Fibroblast of lung (primary cell): ENCODE measurements at places on chromosomes 1 and 21.

- DNase-seq: no peak
Measured at GRCh38 chr1:205962821-205963221, 19.6 kb upstream of the SLC26A9 start.

DNA sequence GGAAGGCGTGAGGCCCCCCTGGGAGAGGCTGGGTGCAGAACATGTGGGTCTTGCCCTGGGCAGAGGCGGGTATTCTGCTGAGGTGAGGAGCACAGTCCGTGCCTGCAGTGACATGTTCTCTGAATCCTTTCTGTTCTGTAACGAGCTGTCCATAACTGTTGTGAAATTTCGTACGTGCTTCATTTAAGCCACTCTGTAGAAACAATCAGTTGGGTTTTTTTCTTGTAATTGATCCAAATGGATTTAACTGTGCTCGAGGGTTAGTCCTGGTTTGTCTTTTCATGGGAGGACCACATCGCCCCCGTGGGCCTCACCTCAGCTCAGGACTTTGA, 45.4 kb upstream of the DIP2A start:
- DNase-seq: no peak

DNA sequence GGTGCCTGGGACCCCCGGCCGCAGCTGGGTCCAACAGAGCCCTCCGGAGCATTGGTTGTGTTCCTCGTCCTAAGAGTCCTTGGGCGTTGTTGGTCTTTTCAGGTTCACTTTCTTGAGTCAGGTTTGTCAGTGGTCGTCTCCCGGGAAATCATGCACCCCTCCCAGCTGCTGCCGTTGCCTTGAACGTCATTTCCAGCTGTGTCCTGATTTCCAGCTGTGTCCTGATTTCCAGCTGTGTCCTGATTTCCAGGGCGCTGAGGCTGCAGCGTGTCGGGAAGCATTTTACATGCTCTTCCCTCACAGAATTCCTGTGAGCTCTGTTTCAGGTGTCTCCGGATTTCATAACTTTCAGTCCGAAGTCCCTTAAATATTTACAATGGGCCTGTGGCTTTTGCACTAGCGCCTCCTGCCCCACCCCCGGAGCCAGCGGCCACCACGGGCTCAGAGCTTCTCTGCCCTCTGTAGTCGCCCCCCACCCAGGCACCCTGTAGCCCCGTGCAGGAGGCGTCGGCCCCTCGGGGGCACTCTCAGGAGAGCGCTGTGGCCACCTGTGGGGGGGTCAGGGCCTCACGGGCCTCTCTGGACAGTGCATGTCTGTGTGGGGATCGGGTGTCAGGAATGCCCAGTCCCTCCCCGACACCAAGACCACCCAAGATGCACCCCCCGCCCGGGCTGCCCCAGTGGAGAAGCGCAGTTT, 66.7 kb downstream of the COL18A1 start:
- DNase-seq: no peak

DNA sequence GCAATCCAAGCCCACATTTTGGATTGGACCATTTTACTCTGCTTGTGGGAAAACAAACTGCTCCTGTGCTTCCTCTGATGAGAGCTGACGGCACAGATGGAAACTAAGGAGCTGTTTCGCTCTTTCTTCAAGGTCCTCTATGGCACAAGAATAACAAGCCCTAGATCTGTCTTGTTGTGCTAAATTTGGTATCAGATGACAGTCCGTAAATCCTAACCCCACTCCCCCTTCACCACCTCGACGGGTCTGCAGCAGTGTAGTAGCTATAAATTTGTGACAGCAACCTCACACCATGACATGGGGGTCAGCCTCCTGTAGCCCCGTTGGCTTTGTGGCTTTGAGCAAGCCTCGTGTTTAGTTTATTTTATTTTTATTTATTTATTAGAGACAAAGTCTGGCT, 85.9 kb downstream of the ADSS2 start:
- no peak for DNase-seq

GRCh38 chr1:221878134-221878533, 136.2 kb upstream of the DUSP10 start:
- no peak for DNase-seq

DNA sequence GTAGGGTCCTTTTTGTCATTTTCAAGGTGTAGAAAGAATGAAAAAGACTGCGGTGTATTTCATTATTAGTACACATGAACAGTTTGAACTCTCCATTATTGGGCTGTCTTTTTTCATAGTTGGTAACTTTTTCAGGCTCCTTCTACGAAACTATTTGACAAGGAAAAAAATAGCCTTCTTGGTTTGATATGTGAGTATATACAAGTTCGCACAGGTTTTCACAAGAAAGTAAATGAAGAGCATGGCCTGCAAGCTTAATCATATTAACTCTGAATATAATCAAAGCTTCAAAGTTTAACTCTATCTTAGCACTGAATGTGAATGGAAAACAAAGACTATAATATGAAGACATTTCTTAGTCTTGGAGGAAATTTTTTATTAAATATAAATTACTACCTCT, 290.0 kb upstream of the ADGRL2 start:
- DNase-seq: no peak

DNA sequence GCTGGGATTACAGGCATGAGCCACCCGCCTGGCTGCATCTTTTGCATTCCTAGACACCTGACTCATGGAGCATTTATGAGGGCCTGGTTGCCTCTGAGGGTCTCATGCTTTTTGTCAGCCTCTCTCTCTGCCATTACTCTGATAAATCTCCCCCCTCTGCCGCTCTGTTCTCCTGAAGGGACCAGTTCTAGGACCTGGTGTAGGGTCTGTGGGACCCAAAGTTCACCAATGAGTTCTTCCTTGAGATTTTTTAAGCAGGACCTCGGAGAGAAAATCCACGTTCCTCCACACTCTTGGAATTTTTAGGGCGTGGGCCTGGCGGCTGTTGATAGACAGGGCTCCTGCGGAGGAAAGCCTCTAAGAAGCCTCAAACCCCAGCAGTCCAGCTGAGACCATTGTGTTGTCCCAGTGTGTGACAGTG, 91.9 kb upstream of the ERRFI1 start:
- DNase-seq: no peak

DNA sequence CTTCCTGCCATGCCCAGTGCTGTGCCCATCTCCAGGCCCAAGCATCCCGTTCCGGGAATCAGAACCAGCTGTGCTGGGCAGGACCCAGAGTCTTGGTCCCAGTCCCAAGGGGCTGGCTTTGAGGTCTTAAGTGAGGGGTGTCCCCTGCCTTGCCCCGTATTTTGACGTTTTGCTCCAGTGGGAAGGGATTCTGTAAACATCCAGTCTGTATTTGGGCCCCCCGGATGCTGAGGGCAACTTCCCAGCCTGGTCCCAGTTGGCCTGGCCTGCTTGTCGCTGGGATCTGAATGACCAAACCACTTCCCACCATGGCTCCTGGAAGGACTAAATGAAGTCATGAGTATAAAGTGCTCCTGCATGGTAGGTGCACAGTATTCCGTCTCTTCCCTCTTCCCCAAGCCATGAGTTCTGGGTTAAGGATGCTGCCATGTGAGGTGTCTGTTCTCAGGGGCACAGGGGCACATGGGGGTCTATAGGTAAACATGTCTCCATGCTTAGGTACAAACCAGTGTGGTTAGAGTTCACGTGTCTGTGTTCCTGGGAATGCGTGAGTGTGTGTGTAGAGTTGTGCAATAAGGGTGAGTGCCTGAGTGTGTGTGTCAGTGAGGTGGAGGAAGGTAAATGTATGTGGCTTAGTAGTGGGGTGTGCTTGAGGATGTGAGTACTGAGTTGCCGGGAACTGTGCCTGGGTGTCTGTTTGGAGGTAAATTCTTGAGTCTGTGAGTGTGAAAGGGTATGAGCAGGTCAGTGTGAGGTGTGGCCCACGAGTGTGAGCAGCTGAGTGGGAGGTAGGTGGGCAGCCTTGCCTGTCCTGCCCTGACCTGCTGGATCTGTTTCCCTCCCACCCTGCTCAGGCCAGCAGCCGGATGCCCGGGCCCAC, 1.5 kb downstream of the B4GALT2 start:
- DNase-seq: no peak

GRCh38 chr1:172699111-172699510, 40.2 kb downstream of the FASLG start:
- DNase-seq: no peak

DNA sequence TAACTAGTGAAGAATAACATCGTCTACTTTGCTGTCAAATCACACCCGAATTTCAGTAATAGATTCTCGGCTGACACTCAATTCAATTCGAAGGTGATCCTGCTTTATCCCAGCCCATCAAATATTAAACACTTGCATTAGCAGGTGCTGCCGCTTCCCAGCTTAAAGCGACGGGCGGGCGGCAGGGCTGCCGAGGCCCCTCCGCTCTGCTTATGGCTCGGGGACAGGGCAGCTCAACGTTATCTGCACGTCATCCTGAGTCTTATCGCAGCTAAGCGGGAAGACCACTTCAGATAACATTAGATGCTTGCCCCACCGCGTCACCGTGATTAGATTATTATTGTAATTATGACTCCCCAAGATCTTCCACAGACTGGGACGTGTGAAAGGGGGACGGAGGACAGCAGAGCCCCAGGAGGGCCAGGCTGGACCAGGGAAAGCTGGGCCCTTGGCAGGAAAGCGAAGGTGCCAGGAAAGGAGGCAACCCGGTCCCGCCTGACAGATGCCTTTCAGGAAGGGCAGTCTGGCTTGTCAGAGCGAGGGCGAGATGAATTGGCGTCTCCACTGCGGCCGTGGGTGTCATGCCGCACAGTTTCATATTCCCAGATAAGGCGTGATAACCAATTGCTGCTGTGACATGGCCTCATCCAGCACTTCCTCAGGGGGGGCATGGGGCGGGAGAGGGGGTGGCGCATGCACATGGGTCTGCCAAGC, 37.0 kb downstream of the DMAP1 start:
- no peak for DNase-seq

DNA sequence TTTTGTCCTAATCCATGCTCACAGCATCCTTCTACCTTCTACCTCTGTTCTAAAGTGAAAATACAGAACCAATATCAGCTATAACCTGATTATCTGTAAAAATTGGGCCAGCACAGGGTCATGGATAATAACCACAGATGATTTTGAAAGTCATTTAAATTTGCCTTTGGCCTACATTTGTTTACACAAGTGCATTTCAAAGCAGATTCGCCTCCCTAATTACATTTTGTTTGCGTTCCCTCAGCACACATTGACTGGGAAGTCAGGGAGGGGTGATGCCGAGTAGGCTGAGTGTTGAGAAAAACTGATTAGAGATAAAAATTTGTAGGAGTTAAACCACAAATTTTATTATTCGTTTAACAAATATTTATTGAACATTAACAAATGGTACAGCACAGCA, 19.2 kb upstream of the RGS8 start:
- no peak for DNase-seq

DNA sequence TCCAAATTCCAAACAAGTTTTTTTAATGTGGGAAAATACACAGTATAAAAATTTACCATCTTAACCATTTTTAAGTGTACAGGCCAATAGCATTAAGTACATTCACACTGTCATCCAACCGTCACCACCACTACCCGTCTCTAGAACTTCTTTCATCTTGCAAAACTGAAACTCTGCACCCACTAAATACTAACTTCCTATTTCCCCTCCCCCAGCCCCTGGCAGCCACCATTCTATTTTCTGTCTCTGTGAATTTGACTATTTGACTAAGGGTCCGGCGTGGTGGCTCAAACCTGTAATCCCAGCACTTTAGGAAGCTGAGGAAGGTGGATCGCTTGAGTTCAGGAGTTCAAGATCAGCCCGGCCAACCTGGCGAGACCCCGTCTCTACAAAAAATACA, 36.1 kb downstream of the CLSTN1 start:
- DNase-seq: no peak

DNA sequence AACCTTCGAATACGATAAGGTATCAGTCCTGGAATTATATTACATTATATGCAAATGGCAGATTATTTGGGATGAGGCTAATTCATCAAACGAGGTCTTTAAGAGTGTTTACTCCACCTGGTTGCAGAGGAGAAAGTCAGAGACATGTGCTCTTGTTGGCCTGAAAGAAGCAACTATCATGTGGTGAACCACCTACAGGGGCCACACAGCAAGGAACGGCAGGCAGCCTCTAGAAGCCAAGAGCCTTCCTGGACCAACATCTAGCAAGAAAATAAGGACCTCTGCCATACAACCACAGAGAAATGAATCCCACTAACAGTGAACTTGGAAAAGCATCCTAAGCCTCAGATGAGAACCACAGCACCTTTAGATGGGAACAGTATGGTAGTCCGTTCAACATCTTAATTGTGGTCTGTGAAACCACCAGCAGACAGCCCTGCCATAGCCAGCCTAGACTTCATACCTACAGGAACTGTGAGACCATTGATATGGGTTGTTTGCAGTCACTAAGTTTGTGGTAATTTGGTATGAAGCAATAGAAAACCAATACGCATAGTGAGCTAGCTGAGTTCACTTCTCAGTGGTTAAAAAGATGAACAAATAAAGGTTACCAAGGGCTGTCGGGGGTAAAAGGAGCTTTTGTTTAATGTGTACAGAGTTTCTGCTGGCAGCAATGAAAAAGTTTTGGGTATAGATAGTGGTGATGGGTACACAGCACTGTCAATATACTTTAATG, 345.7 kb upstream of the RUNX1 start:
- DNase-seq: no peak

DNA sequence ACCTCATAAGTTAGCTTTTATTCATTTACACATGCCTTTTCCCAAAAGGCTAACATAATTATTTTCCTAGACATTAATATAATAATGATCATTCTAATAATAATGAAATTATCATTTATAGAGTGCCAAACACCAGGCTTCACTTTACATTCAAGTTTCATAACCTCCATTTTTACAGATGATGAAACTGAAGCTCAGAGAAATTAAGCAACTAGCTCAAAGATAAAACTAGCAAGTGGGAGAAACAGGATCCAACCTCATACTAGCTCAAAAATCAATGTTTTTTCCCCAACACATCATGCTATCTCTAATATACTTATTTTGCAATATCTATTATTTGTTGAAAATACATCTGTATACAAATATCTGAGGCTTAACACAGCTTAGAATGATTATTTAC, 14.0 kb downstream of the LPGAT1 start:
- no peak for DNase-seq

- DNase-seq: no peak
Measured at GRCh38 chr1:18807334-18808063, 52.0 kb downstream of the TAS1R2 start.

DNA sequence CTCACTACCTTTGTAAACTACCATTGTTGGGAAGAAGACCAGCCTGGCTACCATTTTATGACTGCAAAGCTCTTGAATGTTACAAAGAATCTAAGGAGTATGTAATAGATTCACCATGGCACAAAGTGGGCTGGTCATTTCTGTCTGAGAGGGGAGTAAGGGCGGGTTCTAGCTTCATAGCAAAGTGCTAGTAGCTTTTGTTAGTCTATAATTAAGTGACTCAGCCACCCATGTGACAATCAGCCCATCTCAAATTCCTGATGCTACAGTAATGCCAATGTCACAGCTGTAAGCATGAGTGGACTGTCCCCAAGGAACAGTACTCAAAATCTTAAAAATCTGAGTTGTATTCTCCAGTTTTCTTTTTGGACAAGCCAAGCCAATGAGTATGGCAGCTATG, 15.4 kb upstream of the OTUD3 start:
- no peak for DNase-seq

DNA sequence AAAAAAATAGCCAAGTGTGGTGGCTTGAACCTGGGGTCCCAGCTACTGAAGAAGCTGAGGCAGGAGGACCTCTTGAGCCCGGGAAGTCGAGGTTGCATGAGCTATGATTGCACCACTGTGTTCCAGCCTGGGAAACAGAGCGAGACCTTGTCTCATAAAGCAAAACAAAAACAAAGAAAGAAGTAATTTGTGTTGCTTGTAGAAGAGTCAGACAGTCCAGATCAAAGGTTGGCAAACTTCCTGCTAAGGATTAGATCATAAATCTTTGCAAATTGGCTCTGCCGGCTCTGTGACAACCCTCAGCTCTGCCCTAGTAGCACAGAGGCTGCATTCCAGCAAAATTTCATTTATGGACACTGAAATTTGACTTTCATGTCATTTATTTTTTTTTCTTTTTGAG, 19.0 kb upstream of the MFN2 start:
- no peak for DNase-seq

GRCh38 chr1:97938285-97938642, 17.4 kb upstream of the DPYD start:
- DNase-seq: no peak
